ENCODE measurements at places on chromosomes 12 and 14. TPM values are rescaled to one million over a fixed set of nuclear protein-coding genes. Genes with fewer than 3 reads are reported as not detected.

DNA sequence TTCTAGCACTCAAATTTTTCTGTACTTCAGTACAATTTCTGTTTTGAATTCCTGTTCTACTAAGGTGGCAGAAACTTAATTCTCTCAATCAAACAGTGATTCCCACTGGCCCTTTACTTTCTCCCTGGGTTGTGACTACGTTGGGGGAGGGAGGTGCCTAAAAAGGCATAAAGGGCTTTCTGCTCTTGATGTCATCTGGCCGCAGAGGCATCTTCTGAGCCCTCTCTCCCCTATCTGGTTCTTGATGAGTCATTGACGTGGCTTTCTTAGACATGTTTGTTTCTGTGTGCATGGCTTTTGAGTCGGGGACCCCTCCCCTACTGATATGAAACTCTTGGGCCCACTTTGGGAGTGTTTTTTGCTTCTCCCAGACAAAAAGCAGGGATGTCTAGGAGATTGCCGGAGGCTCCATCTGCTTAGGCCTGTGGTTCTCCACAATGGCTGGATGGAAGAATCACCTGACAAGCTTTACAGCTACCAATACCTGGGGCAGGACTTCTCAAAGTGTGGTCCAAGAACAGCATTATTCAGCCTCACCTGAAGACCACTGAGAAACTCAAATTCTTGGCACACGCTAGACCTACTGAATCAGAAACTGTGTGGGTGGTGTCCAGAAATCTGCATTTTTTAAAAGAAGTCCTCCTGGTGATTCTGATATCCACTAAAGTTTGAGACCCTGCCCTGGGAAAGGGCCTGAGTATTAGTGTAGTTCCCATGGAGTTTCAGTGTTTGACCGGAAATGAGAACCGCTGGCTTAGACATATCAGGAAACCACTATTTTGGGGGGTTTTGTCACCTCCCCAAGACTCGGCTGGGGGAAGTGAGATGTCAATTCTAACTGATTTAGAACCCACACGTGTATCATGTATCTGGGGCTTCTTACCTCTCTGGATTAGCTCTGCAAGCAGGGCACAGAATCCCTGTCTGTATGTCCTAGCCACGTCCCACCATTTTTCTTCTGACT is 395.7 kb upstream of the PDE3A start:
- DNase-seq: peak; percentile 61

GRCh38 chr12:119319638-119320037 is 14.9 kb upstream of the CCDC60 start:
- DNase-seq: no peak

GRCh38 chr14:91415794-91416743 is 1.6 kb downstream of the CCDC88C start:
- no peak for DNase-seq

- no peak for DNase-seq
These were observed at the start of gene NAV3 for GRCh38 chr12:77830583-77831351. Gene NAV3, plus strand, starts transcription at chr12:77830894. Its CDS starts 568 bp downstream, at chr12:77831462.

Gene BDKRB2
- total RNA-seq: 3.8 TPM

GRCh38 chr14:88775532-88775931 is 17.2 kb downstream of the EML5 start:
- DNase-seq: no peak

DNA sequence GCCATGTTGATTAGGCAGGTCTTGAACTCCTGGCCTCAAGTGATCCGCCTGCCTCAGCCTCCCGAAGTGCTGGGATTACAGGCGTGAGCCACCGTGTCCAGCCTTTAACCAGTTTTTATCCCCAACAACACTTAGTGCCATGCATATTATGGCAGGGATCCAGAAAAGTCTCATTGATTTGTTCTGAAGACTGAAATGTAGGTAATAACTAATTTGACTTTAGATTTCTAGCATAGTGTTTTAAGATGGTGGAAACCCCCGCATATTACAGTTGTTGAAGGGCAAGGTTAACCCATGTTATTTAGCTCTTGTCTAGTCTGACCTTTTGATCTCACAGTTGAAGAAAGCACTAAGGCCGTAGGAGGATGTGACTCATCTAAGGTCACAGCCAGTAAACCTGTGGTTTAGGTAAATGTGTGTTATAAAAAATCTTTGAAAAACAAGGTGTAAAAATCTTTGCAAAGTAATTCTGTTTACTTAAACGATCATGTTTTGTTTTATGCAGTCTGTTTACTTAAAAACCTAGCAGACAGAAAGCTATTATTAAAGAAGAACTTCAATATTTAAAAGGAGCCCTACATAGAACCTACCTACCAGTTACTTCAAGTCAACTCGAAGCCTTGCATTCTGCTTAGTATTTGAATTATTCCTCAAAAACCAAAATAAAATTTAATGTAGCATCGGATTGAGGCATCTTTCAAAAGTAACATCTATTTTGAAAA is 24.8 kb downstream of the BICDL1 start:
- DNase-seq: peak; percentile 74
